HT1080 (cell line): ENCODE measurements at places on chromosomes 3 and 15. TPM values are rescaled to one million over a fixed set of nuclear protein-coding genes. Genes with fewer than 3 reads are reported as not detected.

DNA sequence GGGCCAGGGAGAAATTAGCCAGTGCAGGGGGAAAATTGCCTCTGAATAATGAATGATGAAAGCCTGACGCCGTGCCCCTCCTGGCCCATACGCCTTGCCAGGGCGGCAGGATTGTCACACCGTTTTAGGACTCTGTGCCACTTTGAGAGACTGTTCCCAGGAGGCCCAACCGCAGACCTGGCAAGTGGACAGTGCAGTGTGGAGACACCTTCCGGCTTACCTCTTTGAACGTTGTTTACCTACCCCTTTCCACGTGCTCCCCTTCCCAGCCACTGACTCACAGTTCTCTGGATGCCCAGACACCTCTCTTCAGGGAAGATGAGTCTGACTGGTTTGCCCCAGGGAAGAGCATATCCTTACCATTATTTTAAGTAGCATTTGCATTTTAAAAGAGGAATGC is 84.0 kb upstream of the PXYLP1 start:
- DNase-seq = no peak

DNA sequence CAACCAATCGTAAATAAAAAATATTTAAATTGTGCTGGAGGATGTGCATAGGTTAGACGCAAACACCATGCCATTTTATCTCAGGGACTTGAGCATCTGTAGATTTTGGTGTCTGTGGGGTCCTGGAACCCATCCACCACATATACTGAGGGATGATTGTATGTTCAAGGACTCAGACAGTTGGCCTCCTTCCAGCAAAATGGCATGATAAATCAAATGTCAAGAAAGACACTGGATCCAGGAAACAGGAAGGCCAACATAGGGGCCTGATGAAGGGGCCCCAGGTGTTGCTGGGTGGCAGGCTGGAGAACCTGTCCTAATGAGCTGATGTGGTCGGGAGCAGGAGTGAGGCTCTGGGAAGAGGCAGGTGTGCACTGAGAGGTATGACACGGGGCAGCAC is 289.5 kb downstream of the GABRG3 start:
- DNase-seq = no peak

DNA sequence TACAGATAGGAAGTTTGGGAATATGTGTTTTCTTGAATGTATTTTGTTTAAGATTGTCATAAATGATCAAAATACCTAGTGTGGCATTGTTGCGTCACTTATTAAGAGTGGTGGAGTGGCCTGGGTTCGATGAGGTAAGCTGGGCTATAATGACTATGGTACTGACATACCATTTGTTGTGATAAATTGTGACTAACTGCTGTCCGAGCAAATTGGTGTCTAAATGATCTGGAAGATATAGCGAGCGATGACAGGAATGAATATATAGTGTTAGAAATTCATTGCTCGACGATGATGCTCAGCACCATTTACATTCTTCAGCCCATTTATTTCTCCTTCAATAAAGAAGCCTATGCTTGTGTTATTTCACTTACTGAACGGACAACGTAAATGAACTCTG is 123.3 kb downstream of the MCTP2 start:
- no peak for DNase-seq

The CTXN2 gene
- not detected in 2 replicates for total RNA-seq

- no peak for DNase-seq
Observed at GRCh38 chr3:17201538-17201937, 316.8 kb downstream of the PLCL2 start.

The NME9 gene
- not detected in 2 replicates for total RNA-seq

The LMCD1 gene
- total RNA-seq = 1.3 and 6.8 TPM in 2 replicates

DNA sequence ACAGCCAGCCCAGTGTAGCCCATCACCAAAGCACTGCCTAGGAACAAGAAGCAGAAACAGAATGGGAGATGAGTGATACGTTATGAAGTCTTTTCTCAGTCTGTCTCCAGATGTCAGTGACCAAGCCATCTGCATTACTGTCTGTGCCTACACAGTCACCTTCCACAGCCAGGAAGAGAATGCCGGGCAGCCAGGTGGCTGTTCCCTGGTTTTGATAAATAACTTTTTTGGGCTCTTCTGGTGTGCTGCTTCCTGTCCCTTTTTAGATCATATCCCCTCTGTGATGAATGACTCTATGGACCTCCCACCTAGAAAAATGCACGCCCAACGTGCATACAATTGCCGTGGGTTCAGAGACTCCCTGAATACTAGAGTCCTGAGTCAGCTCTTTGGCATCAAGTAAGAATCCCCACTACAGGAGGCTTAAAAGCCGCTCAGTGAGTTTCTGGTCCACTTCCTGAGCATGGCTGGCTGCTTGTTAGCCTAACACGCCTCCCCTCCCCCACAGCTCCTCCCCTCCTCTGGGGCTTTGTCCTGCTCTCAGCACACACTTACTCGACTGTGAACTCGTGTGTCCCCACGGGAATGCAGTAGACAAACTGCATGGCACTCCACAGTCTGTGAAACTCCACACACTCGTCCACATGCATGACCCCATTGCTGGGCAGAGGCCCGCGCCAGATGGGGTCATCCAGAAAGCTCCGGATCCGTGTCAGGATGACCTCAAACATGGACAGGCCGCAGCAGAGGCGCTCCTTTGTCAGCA is 34.7 kb downstream of the NIPA2 start:
- peak; percentile 50 for DNase-seq

- peak; percentile 77 for DNase-seq
Observed at GRCh38 chr3:194884649-194885315, 199.1 kb downstream of the FAM43A start.

DNA sequence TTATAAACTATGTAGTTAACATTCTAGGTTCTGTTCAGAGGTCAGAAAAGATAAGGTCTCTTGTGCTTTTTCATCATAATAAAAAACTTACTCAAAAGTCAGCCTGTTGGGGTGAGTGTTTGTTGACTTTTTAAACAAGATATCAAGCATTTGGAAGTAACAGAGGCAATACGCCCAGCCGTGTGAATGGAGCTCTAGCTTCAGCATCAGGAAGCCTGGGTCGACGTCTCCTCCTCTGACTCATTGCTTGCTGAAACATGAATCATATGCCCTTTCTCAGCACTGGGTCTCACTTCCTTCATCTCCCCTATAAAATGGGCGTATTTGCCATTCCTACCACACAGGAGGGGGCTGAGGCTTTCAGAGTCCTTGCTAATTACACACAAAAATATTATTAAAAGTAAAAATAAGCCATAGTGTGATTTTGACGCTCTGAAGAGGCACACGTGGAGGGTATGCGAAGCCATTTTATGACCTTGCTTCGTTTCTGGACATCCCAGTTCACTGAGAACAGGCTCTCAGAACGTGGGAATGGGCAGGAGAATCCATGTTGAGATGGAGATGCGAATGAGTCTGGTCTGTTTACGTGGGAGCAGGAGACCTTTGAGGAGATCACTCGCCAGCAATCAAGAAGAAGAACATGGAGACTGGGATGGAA is 220.8 kb upstream of the TPRG1 start:
- peak; percentile 99 for DNase-seq

The PRSS50 gene
- not detected in 2 replicates for total RNA-seq

GRCh38 chr15:25725758-25726157 is 137.4 kb downstream of the ATP10A start:
- no peak for DNase-seq

The TPRG1 gene
- 0.24 and 0.27 TPM in 2 replicates for total RNA-seq

The IQCH gene
- 3.5 and 5.0 TPM in 2 replicates for total RNA-seq

DNA sequence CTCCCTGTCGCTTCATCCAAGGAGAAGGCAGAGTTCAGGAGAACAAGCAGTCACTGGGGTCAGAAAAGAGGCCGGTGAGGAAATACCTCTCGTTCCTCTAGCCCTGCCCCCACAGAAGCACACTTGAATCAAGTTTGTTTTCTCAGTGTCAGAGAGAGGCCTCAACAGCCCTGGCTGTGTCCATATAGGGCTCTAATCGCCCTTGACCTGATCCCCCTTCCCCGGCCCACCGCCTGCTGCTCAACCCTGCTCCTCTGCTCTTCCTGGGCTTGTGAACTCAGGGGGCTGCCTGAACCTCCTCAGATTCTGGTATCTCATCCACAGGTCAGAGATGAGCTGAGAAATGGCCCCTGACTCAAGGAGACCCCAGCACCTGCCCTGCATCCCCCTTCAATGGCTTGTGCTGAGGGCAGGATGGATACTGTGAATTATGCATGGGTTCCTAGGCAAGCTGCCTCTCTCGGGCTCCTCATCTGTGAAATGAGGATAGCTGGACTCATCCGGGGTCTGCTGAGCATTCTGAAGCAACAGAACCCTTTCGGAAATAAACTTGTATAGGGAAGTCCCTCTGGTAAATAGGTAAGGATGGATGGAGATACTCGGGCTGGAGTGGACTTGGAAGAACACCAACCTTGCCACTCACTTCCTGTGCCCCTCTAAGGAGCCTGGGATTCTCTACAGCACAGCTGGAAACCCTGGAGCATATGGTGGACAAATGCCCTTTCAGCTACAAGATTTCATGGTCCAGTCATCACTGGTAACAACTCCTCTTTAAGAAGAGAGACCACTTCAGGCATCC is 147.5 kb downstream of the STT3B start:
- no peak for DNase-seq

The UCN2 gene
- 20.4 and 21.4 TPM in 2 replicates for total RNA-seq
